Stimulated activated CD4-positive, alpha-beta T cell treated with anti-CD3 and anti-CD28 coated beads, Interleukin-2, amount 100 ng/mL, for 48 hours (primary cell): ENCODE measurements at places on chromosomes 16 and 17.

DNA sequence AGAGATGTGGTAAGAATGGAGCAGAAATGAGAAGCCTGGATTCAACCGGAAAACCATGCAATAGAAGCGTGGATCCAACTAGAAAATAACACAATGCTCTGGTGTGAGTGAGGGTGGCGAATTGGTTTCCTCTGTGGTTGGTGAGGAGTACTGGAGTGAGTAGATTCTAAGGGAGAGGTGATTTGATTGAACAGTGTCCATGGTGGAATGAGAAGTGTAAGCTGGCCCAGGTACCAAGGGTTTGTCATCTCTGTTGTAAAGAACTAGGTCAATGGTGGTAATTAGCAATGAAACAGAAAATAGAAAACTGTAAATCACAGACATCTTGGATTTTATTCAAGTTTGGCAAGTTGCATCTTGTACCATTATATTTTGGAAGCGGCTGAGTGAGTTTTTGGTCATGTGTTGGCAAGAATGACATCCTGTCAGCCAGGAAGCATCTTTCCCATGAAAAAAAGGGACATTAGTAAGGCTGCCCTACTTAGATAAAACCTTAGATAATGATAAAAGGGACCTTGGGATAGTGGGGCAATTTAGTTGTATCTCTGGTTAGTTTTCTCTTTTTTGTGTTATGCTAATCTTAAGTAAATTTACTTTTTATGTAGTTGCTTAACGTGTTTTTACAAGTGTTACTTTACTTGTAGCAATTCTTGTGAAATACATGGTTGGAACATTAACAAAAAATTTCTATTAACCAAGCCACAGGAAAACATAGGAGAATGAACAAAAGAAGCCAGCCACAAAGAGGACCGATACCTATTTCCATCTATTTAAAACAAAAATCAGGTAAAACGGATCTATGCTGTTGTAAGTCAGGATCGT, 20.9 kb downstream of the HSD17B2 start:
- no peak for DNase-seq

DNA sequence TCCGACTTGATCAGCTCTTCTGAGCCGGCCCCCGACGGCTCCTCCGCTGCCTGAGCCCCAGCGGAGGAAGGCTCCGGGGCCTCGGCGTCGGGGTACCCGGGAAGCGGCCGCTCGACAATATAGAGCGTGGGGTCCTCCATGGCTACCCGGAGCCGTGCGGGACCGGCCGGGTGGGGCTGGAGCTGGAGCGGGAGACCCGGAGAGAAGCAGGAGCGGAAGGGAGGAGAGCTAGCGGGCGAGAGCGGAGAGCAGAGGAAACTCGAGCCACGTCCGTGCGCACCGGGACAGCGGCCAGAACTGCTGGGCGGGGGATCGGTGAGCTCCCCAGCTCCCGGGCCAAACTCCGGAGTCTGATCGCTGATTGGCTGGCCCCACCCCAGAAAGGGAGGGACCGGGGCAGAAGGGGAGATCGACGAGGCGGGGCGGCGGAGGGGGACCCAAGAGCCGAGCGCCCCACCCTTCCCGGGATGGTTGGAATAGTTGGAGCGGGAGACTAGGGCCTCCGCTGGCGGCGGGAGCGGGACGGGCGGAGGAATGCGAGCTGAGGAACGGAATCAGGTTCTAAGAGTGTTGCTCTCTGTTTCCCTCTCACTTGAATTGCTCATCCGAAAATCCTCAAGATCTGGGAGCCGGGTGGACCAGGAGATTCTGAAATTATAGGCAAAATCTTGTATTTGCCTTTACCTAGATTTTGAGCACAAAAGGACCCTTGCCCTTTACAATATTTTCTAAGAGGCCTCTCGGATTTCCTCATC, at the start of gene CAVIN1:
TSS of gene CAVIN1 (minus strand) at position 299 of the 755 bp plus-strand sequence. CDS start at position 140, 159 bp downstream.
- DNase-seq: peak; percentile 19

DNA sequence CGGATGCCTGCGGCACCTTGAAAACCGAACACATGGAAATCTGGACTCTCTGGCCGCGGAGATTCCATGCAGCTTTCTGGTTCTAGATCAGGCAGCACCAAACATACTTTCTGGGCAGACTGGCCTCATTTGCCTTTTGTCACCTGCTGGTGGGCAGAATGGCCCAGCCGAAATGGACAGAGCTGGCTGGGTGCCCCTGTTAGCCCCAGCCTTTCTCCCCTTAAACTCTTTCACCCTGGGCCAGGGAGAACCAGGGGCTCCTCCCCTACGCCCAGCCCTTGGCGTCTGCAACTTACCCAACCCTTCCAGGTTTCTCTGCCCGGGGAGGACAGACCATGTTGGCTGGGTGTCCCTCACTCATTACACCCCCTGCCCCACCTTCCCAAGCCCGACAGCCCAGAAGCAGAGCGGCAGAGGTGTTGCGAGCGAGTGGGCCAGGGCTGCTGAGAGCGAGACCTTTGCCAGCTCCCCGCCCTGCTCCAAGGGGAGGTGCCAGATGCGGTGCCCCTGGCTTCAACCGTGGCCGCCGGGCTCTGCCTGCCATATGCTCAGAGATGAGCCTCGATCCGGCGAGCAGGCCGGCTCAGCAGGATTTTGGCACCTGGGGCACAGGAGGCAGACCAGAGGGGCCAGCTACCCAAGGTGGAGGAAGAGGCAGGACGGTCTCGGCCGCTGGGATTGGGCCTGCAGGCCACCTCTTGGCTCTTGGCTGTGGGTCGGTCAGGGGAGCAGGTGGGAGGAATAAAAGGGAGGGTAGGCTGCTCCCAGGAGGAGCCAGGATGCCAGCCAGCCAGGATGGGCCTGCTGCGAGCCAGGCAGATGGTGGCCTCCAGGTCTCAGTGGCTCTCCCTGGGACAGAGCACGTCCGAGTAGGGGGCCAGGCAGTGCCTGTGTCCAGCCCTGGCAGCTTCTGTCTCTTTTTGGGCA, 191.3 kb downstream of the NTN1 start:
- DNase-seq: no peak

DNA sequence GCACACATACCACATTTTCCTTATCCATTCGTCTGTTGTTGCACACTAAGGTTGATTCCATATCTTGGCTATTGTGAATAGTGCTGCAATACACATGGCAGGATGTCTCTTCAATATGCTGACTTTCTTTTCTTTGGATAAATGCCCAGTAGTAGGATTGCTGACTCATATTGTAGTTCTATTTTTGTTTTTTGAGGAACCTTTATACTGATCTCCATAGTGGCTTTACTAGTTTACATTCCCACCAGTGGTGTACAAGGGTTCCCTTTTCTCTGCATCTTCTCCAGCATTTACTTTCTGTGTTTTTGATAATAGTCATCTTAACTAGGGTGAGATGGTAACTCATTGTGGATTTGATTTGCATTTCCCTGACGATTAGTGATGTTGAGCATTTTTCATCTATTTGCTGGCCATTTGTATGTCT, 118.1 kb downstream of the STXBP4 start:
- DNase-seq: no peak

DNA sequence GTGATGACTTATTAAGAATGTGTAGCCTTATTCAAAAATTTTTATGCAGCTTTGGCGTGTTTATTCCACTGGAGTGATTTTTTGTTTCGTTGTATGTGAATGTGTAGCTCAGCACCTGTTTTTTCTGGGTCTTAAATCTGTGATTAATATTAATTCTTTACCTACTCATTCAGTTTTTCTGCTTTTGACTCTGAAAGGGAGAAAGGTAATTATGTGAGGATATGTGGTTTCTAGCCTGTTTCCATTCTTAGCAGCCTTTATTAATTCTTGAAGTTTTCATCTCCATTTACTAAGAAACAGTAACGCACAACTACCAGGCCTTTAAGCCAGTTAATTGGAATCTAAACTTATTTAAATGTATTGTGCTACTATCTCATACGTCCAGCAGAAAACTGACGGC, 7.0 kb downstream of the HEATR3 start:
- no peak for DNase-seq

DNA sequence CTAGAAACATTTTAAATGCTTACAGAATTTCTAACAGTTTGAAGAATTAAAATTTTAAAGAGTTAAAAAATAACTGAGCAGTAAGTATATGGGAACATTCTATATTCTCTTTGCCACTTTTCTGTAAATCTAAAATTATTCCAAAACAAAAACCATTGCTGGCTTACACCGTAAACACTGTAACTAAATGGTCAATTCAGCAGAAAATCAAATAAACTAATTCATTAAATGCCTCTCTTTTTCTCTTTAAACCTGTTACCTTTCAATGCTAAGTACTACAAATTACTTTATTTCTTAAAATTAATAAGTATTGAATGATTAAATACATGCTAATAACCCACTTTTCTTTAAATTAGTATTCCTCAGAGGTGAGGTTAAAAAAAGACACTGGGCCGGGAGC, 14.0 kb downstream of the TERB1 start:
- no peak for DNase-seq

GRCh38 chr16:84526794-84527531, 22.5 kb upstream of the MEAK7 start:
- DNase-seq: no peak

DNA sequence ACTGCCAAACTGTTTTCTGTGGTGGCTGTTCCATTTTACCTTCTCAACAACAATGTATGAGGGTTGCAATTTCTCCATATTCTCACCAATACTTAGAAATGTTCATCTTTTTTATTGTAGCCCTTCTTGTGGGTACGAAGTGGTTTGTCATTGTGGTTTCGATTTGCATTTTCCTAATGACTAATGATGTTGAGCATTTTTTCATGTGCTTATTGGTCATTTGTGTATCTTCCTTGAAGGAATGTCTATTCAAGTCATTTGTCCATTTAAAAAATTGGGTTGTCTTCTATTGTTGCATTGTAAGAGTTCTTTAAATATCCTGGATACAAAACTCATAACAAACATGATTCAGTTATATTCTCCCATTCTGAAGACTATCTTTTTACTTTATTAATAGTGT, 47.5 kb upstream of the CCL2 start:
- DNase-seq: no peak

- DNase-seq: no peak
Observed at GRCh38 chr17:68516732-68517131, 4.5 kb downstream of the PRKAR1A start.

- no peak for DNase-seq
Observed at GRCh38 chr16:57392694-57393093, 11.9 kb upstream of the CCL17 start.

- no peak for DNase-seq
Observed at GRCh38 chr16:83244057-83244456, 563.7 kb upstream of the HSBP1 start.

- DNase-seq: no peak
Observed at GRCh38 chr16:69620573-69620972, 54.8 kb downstream of the NFAT5 start.

DNA sequence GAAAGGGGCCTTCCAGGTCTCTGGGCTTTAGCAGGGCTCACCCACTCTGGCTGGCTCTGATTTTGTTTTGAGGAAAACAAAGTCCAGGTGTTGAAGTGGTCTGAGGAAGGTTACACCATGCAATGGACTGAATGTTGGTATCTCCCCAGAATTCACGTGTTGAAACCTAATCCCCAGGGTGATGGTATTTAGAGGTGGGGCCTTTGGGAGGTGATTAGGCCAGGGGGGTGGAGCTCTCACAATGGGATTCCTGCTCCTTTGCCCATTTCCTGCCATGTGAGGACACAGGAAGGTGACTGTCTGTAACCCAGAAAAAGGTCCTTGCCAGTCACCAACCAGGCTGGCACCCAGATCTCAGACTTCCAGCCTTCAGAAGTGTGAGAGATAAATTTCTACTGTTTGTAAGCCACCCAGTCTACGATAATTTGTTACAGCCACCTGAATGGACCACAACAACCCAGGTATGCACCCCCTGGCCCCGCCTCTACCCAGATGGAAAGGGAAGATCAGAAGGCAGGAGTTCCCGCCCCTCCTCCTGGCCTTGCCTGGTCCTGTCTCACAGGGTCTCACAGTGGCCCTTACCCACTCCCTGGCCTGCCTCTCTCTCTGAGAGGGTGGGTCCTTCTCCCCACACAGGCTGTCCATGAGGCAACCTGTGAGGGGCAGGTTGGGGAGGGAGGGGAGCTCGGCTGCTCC, 32.0 kb downstream of the LRRC75A start:
- DNase-seq: no peak

DNA sequence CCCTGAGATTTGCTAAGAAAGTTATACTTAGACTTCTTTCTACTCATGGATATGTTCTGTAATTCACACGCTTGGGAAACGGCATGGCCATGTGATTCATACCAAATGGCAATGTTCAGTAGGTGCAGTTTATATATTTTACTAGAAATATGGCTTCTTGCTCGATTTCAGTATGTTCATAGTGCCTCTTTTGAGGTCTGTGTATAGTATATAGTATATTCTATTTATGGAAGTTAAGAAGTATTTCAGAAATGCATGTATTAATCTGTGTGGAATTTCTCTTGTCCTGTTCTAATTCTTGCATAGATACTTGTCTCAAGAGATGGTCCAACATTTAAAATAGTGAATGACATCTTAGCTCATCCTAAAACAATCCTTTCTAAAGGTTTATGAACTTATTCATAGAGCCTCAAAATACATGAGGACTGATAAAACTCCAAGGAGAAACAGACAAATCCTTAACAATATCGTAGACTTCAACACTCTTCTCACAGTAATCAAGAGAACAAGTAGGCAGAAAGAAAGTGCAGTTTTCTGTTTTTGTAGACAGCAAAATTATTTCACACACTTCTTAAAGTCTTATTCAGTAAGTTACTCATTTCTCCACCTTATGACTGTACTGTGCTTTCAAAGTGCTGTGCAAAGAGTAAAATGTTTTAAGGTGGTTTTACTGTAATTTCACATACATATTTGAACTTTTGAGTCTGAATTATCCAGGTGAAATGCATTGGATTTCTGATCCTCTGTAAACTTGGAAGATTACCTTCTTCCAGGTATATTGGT, 11.1 kb downstream of the BPTF start:
- no peak for DNase-seq

- DNase-seq: no peak
Observed at GRCh38 chr16:86818671-86819532, 240.6 kb downstream of the FOXL1 start.

- DNase-seq: no peak
Observed at GRCh38 chr17:63635787-63636186, 13.6 kb downstream of the MAP3K3 start.

GRCh38 chr17:47208744-47209488, at the start of gene MYL4:
Gene MYL4, plus strand, starts transcription at chr17:47209348. Its CDS starts 75 bp downstream, at chr17:47209423.
- DNase-seq: no peak

- peak; percentile 68 for DNase-seq
Observed at GRCh38 chr16:30185683-30186421, 2.5 kb downstream of the CORO1A start.

- no peak for DNase-seq
Observed at GRCh38 chr17:82548681-82549303, 29.3 kb downstream of the FOXK2 start.

- no peak for DNase-seq
Observed at GRCh38 chr17:6064868-6065267, 5.3 kb upstream of the WSCD1 start.
